Peyer's patch (tissue), 4 donors: ENCODE measurements at places on chromosomes 3 and 15. TPM values are rescaled to one million over a fixed set of nuclear protein-coding genes. Genes with fewer than 3 reads are reported as not detected.

Gene LRRC31
- 12.4 TPM for total RNA-seq

DNA sequence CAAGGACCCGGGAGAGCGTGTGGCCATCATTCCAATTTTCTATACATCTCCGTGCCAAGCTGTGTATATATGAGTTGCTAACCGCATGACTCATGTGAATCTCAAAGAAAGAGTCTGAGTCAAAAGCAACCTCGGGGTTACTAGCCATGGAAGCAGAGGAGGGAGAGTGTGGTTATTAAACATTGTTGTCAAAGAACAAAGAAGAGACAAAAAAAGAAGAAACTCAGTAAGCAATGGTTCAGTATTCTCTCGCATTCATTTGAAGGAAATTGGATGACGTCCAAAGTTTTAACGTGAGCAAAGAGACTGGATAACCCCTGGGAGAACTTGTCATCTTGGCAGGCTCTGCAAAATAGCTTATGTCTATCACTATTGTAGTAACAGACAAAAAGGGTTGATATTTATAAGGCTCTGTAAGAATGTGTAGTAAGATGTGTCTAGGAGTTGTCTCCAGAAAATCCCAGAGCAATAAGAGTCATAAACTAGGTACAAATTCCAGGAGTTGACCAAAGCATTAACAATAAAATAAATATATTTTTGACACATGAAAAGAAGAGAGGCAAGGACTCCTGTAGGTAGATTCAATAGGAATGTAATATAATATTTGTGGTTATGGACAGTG, 52.8 kb upstream of the GRM7 start:
- DNase-seq = no peak

Gene ITIH4
- 1.2 TPM for total RNA-seq

Gene RTP3
- not detected for total RNA-seq

DNA sequence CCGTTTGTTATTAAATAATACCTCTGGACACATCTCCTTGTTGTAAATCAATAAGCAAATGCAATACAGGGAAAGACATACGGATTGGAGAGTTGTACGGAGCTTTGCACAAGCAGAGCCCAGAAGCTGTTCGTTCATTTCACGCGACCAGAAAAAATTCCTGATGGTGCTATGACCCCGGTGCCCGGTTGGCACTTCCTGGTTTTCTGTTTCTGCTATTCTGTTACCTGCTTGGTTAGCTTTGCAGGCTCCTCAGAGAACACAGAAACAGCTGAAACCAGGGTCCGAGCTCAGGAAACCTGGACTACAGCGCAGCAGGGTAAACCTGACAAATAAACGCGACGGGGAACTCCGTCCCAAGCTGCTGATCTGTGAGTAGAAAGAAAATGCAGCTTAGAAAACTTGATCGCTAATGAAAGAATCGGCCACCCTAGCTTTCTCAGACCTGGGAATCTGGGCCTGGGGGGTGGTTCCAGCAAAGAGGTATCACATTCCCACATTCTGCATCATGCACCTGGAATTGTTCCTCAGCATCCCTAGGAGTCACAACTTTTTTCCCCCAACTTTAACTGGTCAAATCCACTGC, 845 bp downstream of the CNTN3 start:
- peak; percentile 47 for DNase-seq

Gene CRBN
- 314 TPM for total RNA-seq

Gene TM4SF4
- 170 TPM for total RNA-seq

Gene THRB
- 4.0 TPM for total RNA-seq

- DNase-seq = no peak
Observed at GRCh38 chr3:49470714-49471420, 800 bp downstream of the DAG1 start.

- no peak for DNase-seq
Observed at GRCh38 chr15:39407116-39407515, 173.8 kb upstream of the THBS1 start.

Gene MASP1
- total RNA-seq = 4.2 TPM

DNA sequence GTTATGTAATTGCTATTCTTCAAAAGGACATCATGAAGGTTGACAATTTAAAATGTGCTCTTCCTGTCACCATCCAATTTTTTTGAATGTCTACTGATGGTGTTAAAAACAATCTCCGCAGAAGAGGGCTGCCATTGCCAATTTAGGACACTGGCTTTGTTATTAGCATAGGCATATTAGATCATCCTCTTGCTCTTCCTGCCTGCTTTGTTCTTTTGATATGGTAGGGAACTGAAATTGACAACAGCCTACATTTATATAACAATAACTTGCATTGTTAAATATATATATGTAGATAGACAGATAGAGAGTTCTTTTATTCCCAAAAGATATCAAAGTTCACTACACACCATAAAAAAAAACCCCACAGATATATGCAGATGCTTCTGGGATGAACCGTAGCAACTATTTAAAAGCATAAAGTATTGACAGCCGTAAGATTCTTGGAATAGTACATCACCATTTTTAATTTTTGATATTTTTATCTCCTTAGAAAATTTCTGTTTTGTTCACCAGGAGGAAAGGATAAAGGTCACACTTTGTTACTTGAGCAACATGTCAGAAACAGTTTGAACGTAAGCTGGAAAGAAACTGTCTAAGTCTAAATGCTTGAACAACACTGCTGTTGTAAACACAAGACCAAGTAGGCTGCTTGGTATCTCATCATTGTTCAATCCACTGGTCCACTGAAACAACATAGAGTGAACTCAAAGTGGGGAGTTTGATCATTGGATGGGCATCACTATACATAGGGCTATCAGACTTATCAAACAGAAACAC, 66.5 kb downstream of the MDFIC2 start:
- no peak for DNase-seq

GRCh38 chr3:40211579-40211978, 97.9 kb upstream of the EIF1B start:
- no peak for DNase-seq

- no peak for DNase-seq
Observed at GRCh38 chr3:167057581-167057980, 322.5 kb downstream of the ZBBX start.

Gene PRSS50
- not detected for total RNA-seq

GRCh38 chr3:133238015-133238414, 161.8 kb upstream of the BFSP2 start:
- no peak for DNase-seq

GRCh38 chr3:23760325-23760724, 45.4 kb upstream of the UBE2E1 start:
- no peak for DNase-seq
